ENCODE measurements at places on chromosomes 13 and 19.

DNA sequence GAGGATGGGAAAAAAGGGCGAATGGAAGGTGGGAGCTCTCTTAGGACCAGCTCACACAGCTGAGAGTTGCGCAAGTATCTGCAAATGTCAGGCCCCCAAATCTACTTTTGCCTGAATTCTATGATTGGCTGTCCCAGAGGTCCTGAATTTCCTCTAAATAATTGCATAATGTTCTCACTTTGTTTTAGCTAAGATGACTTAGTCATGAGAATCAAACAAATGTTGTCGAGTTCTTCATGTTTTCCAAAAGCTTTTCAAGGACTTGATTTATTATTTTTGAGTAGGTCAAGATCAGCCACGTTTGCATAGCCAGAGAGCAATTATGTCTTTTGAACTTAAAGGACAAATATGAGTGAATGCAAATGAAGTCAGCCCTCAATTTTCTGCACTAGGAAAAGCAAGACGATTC is 246.6 kb upstream of the MAB21L1 start:
- no peak for DNase-seq

DNA sequence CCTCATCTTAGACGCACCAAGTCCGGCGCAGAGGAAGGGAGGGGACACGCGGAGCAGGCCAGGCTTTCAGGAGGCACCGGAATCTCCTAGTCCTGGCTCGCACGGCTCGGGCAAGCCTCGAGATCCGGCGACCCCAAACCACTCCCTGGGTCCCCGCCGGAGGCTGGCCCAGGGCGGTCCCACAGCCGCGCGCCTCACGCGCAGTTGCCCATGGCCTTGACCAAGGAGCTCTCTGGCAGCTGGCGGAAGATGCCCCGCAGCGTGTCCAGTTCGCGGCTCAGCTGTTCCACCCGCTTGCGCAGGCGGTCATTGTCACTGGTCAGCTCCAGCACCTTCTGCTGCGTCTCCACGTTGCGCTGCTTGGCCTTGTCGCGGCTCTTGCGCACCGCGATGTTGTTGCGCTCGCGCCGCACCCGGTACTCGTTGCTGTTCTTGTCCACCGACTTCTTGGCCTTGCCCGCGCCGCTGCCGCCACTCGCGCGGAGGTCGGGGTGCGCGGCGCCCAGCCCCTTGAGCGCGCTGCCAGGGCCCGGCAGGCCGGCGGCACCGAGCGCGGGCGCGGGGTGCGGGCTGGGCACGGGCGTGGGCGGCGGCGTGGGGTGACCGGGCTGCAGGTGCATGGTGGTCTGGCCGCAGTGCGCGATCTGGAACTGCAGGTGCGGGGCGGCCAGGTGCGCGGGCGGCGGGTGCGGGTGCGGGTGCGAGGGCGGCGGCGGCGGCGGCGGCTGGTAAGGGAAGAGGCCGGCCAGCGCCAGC is 1.0 kb downstream of the CEBPA start:
- no peak for DNase-seq

DNA sequence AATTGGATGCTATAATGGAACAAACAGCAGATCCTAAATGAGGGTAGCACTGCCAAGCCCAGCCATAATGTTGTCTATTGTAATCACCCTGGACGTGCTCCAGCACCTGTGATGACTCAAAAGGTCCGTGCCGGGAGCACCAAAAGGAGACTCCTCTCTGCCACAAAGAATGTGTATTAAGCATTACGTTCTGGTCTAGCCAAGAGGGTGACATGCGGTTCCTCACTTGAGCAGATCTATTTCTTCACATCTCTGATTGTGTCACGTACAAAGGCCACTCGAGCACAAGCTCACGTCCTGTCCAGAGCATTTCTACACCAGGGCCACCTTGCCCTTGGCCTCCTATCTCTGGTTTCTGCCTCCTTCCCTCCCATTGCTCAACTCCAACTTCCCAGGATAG is 219.9 kb upstream of the IRS2 start:
- no peak for DNase-seq

GRCh38 chr19:757811-758668 is 7.1 kb downstream of the MISP start:
- no peak for DNase-seq

DNA sequence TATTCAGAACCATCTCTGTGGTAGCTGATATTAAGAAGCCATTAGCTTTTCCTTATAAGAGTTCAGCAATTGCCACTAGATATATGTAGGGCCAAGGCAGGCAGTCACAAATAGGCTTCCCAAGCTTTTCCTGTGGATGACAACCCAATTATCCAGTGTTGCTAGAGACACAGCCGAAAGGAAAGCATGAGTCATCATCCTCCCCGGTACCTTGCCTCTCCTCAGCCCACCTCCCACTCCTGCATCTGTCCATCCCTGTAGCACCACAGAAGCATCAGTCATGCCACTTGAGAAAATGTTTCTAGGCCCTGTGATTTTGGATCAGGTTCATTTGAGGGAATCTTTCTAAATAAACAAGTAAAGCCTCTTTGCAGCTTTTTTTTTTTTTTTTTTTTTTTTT is 204.3 kb downstream of the DNAJC15 start:
- DNase-seq, result no peak

DNA sequence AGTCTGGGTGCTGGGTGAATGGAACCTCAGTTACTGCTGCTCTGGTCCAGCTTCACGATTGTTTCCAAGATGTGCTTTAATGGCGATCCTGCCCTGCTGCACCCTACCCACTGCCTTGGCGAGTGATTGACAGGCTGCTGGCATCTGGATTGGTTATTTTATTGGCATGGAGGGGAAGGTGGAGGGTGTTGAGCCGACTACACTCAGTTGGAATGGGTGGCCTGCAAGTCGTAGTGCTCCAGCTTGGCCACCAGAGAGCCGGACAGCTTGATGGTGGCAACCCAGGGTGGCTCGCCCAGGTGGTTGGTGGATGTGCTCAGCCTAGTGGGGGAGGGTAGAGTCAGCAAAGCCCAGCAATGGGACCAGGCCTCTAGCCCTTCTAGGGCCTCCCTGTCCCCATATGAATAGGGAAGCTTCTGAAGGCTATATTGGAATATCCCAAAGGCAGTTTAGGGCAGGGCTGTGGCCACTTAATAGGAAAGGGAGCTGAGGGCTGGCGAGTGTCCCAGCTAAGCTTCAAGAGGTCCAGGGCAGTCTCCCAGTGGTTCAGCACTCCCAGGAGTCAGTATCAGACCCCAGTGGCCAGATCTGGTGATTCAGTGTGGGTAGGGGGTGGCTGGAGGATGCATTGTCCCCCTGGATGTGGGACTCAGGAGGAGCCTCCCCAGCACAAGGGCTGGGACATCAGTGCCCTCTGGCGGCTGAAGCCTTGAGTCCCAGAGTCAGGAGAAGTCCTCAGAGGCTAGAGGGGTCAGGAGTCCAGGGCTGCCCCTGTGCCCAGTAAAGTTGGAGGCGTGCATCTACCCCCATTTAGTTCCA is 3.4 kb downstream of the GGN start:
- no peak for DNase-seq

GRCh38 chr13:45496942-45497341 is 32.2 kb downstream of the COG3 start:
- DNase-seq, result no peak

GRCh38 chr13:85618521-85618920 is 180.7 kb downstream of the SLITRK6 start:
- no peak for DNase-seq

- DNase-seq, result no peak
Measured at GRCh38 chr13:97369261-97369893, 64.6 kb upstream of the RAP2A start.

DNA sequence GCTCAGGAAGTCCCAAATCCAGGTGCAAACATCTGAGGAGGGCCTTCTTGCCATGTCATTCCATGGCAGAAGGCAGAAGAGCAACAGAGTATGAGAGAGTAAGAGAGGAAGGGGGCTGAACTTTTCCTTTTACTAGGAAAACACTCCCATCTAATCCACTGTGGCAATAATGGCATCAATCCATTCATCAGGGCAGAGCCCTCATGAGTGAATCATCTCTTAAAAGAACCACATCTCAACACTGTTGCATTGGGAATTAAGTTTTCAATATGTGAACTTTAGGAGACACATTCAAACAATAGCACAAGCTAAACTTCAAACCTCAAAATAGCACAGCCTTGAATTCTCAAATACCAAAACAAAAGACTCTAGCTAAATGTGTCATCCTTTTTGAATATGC is 264.5 kb downstream of the KCTD12 start:
- no peak for DNase-seq

- DNase-seq, result no peak
Measured at GRCh38 chr13:33135097-33135496, 118.9 kb downstream of the KL start.

DNA sequence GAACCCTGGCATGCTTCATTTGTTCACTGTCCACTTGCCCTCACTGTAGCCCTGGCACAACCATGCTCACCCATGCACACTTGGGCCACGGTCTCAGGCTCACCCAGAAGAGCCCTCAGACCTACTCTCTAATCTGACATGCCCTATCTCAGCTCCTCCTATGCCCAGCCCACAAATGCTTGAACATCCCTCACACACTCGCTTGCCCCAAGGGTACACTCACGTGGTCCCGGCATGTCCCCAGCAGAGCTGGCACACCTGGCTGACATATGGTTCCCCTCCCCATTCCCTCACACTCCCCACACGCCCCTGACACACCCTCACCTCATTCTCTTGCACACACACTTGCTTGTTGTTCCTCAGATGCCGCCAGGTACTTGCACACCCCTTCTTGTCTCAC is 55.7 kb downstream of the MAP4K1 start:
- no peak for DNase-seq

GRCh38 chr13:24056616-24057137 is 103.8 kb upstream of the SPATA13 start:
- DNase-seq, result no peak

DNA sequence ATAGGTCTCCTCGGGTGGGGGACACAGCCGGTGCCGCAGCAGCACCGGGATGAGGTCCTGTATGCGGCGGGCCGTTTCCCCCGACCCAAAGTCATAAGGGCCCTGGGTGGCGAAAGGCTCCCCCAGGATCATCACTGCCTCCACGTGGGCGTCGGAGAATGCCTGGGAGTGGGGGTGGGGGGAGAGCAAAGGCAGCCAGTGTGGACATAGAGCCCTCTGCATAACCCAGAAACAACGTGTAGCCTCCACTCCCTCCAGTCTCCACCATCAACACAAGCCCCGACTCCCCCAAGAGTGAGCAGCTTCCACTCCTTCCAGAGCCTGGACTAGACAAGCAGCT is 1.7 kb upstream of the NUMBL start:
- DNase-seq, result no peak

- DNase-seq, result no peak
Measured at GRCh38 chr19:10812902-10813404, 23.1 kb downstream of the TMED1 start.

- no peak for DNase-seq
Measured at GRCh38 chr19:48340995-48341394, 15.6 kb downstream of the EMP3 start.

GRCh38 chr19:32091241-32091640 is 254.2 kb upstream of the ZNF507 start:
- DNase-seq, result no peak

- no peak for DNase-seq
Measured at GRCh38 chr13:20803180-20803965, 29.6 kb upstream of the EEF1AKMT1 start.
